ENCODE measurements at places on chromosomes 6 and 20.

DNA sequence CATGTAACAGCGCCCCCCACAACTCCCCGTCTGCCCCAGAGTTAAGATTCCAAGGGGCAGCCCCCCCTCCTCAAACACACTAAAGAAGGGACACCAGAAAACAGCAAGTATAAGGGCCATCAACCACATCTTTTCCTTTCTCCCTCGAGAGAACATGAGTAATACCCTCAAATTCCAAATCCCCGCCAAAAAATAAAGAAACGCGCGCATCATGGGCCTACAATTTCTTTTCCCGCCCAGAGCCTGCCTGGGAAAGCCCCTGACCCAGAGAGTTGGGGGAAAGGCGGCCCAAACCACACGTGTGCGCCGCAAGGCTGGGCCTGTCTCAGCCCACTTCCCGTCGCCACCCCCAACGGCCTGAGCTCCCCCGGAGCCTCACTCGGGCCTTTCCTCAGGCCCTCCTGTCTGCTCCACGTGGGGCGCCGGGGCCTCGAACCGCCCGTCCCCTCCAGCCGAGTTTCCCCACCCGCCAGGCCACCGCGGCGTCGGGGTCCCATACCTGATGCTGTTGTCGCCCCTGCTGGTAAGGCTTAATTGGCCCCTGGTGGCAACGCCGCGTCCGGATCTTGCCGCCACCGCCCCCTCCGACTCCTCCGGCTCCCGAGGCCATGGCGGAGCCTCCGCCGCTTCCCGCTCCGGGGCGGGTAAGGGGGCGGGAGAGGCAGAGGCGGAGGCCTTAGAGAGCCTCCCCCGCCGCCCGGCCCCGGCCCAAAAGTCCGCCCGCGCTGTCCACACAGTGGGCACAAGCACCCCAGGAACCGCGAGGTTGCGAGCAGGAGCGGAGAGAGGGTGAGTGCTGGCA is 746 bp downstream of the NUP153 start:
- peak; percentile 56 for DNase-seq

DNA sequence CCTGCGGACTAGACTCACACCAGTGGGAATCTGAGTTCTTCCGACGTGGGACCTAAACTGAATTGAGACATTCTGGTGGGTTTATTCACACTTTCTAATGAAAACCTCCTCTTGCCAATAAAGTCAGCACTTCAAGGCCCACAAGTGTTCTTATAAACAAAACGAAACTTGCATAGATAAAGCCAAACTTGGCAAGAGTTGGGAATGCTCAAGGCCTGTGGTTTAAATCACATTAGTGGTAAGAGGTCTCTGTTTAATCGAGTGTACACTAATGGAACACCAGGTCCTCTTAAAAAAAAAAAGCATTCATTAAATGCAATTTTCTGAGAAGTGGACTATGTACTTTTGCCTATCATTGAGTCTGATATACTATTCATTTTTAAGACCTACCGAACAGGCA is 143.3 kb downstream of the SMOC2 start:
- DNase-seq, result no peak

- DNase-seq, result peak; percentile 71
Observed at GRCh38 chr6:28383235-28384142, 16.1 kb downstream of the ZSCAN12 start.

DNA sequence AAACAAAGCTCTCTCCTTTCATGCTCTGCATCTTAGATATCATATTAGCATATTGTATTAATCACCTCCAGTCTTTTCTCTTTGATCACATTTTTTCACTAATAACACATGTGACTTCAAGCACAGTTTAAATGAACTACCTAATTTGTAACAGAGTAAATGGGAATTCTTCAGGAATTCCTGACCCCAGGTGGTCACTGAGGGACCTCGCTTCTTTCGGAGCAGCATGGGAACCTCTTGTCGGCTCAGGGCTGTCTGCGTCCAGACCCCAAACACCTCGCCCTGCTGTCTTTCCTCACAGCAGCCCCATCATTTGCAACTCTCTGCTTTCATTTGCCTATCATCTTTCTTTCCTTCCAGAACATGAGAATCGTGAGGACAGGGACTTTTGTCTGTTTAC is 103.5 kb downstream of the DACT2 start:
- no peak for DNase-seq

DNA sequence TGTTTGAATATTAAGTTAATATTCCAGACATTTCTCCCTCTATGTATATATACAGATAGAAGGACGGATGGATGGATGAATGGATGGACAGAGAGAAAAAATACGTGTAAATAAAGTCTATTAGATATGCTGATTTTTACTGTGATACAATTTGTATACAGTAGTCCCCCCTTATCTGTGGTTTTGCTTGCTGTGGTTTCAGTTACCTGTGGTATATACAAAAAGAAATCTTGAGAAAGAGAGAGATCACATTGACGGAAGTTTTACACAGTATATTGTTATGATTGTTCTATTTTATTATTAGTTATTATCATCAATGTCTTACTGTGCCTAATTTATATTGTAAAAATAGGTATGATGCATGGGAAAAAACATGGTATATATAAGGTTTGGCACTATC is 290.2 kb downstream of the UTRN start:
- DNase-seq, result no peak

DNA sequence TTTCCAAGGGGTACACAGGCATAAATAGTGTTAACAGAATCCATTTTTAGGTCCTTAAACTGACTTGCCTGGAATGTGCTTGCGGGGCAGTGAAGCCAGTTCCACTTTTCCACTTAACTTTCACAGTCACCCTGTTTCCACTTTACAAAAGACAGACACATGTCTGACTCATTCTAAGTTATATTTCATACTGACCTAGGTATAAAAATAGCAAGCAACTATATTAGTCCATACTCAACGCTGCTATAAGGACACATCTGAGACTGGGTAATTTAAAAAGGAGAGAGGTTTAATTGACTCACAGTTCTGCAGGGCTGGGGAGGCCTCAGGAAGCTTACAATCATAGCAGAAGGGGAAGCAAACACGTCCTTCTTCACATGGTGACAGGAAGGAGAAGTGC is 88.2 kb downstream of the MTFR2 start:
- DNase-seq, result no peak

DNA sequence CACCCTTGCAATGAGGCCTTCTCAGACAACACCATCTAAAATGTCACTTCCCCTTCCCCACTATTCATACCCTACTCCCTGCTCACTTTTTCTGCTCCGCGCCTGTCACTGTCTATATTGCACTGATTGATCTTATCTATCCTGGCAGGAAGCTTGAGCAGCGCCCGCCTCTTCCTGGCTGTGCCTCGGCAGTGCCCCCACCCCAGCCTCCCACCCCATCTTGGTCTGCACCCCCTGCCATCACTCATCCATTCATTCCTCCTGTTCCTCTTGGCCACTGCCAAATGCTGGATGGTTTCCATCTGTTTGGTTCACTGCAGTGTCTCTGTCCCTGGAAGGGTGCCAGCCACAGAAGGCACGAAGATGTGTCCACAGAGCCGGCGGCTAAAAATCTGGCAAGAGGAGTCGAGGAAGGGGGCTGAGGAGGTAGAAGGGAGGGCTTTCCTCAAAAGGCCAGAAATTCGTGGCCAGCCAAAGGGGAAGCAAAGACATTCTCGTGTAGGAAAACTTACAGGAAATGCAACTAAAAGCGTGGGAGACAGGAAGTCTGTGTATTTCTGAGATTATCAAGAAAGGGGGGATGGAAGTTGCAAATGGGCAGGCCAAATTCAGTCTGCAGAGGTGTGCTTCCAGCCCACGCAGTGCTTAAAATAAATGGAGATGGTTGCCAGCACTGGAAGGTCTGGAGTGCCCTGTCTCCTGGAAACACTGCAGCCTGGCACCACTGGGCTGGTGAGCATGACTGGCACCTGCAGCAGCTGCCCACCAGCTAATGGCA is 27.6 kb downstream of the SYNJ2 start:
- no peak for DNase-seq

GRCh38 chr6:143726015-143726647 is 48.4 kb downstream of the PHACTR2 start:
- DNase-seq, result no peak

DNA sequence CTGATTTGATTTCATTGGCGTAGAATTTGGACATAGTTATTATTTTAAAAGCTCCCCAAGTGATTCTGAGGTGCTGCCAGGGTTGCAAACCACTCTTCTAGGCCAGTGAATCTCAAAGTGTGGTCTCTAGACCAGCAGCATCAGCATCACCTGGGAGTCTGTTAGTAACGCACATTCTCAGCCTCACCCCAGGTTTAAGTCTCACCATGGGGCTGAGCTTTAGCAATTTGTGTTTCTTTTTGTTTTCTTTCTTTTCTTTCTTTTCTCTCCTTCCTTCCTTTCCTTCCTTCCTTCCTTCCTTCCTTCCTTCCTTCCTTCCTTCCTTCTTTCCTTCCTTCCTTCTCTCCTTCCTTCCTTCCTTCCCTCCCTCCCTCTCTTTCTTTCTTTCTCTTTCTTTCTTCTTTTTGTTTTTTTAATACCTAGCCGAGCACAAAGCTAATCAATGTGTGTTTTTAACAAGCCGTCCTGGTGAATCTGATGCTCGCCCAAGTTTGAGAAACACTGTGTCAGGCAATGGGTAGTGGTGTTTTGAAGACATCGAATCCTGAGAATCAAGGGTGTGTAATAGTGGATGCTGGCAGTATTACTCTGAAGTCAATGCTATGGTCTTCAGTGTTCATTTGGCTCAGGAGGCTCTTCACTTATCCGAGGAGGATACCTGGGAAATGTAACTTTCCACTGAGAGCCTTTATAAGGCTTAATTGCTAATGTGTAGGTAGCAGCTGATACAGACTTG is 104.9 kb downstream of the SLX4IP start:
- no peak for DNase-seq

GRCh38 chr6:106439459-106439858 is 78.9 kb downstream of the CRYBG1 start:
- no peak for DNase-seq

DNA sequence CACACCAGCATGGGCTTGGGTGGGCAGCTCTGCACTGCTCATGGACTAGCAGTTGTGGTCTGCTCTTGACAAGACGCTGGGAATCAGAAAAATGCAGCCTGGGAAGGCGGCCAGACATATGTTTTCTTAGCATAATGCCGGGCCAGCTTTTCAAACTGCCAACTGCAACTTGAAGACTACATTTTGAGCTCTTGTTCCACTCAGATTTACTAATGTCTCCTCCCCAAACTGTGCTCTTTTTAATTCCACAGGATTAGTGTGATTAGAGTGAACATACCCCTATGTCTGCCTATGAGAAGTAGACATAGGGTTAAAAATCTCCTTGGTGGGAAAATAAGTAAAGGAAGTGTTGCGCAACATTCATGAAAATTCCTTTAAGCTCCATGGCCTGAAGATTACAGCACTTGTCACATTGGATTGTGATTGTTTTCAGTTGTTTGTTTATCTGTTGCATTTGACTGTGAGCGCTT is 5.3 kb upstream of the FNDC1 start:
- DNase-seq, result no peak

GRCh38 chr6:26660000-26660361 is 435 bp upstream of the ZNF322 start:
- no peak for DNase-seq

- no peak for DNase-seq
Observed at GRCh38 chr20:48463096-48463720, 364.6 kb downstream of the PREX1 start.
